ENCODE measurements at places on chromosomes 4 and X.
A peak's percentile ranks its signal among the peaks of the same experiment; 100 is the strongest.

GRCh38 chr4:9987749-9988362 lies 33.4 kb downstream of the SLC2A9 start:
- no peak for DNase-seq

DNA sequence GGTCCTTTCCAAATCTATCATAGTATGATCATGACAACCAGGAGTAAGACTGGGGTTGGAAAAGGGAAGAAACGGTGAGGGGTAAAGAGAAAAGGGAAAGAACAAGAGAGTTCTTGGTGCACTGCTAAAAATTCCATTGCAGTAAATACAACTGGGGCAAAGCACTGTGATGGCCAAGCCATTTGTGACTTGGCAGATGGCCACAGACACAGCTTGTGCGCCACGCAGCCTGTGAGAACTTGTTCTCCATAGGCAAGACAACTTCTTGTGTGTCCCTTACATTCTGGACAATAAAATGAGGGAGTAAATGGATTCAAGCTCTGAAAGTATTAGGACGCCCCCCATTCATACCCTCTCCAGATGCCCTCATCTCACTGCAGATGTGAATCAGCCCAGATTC lies 10.9 kb downstream of the MFAP3L start:
- DNase-seq, result no peak

- no peak for DNase-seq
Observed at GRCh38 chr4:79882806-79883205, 190.2 kb downstream of the ANTXR2 start.

GRCh38 chr4:152368001-152368400 lies 167.9 kb downstream of the FBXW7 start:
- no peak for DNase-seq

GRCh38 chrX:96924581-96924980 lies 40.9 kb downstream of the RPA4 start:
- no peak for DNase-seq

GRCh38 chrX:131068945-131069719 lies 11.0 kb downstream of the ARHGAP36 start:
- no peak for DNase-seq

- DNase-seq, result no peak
Observed at GRCh38 chr4:182488896-182489295, 245.7 kb downstream of the TENM3 start.

- peak; percentile 99 for DNase-seq
Observed at GRCh38 chr4:78645853-78646757, 94.5 kb downstream of the ANXA3 start.

DNA sequence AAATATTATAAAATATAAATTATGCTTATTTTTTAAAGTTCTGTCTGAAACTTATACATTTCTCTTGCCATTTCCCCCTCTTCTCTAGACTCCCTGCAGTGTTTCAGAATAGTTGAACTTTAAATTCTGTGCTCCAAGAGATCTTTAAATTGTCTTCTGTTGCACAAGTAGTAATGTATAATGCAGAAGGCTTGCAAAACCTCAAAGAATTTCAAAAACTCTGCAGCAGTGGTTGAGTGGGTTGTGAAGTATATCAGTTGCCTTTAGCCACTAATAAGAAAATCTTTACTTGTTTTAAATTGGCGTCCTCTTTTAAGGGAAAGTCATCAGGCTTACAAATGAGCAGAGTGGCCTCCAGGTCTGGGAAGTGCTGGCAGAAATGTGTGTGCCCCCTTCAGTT lies 1153.3 kb upstream of the PABPC4L start:
- DNase-seq, result no peak

GRCh38 chr4:167282171-167282864 lies 48.0 kb upstream of the SPOCK3 start:
- no peak for DNase-seq

- DNase-seq, result no peak
Observed at GRCh38 chrX:77768787-77769186, 17.2 kb downstream of the ATRX start.

DNA sequence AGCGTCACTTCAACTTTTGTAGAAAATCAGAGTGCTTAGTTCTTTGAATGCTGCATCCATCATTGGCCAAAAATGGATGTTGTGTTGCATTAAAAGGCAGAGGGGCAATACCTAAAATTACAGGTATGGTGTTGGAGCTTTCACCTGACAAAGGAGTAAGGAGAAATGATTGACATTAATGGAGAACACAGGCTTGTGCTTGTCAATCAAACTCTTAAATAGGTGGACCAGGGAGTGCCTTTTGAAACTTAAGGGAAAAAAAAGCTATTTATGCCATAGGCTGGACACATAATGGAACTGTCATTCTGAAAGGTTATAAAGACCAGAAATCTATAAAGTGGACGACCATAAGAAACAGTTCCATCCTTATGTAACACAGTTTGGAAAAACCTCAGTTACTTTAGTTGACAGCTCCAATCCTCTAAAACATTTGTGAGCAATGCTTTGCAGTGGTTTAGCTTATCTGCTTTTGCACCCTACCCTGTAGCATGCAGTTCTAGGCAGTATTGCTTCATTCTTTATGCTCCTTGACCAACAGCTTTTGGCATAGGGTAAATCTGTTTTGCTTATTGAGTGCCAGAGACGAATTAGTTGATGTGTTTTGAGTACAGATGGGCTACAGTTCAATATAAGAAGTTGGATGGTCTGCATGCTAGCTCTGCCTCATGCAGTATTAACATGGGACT lies 2.4 kb downstream of the HADH start:
- DNase-seq, result no peak

- no peak for DNase-seq
Observed at GRCh38 chr4:169372791-169373190, 102.0 kb upstream of the SH3RF1 start.

DNA sequence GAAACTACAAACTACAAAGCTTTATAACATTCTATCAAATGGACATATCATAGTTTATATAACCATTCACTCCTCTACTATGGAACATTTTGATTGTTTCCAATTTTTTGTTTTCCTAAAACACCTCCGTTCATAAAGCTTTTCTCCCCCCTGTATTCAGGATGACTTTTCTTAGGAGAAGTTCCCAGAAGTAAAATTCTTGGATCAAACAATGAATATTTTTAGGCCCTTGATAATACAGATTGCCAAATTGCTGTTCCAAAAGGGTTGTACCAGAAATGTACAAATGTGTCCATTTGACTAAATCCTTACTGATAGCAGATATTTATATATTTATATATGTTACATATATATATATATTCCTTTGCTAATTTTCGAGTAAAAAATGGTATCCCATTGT lies 77.8 kb downstream of the GPC3 start:
- DNase-seq, result no peak

DNA sequence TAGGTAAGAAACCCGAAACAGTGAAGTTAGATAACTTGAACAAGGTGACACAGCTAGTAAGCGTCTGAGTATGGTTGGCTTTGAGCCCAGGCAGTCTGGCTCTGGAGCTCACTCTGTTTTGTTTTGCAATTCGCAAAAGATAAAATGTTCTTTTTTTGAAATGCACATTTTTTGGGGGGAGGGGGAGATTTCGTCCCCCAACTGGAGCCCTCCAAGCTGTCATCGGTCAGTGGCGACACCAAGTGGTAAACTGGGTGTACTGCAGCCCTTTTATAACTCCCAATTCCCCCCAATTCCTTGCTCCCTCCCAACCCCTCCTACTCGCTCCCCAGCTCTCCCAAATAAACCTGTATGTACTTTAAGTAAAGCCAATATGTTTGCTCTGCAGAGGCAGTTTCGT lies 2.8 kb upstream of the CLCN5 start:
- DNase-seq, result no peak

DNA sequence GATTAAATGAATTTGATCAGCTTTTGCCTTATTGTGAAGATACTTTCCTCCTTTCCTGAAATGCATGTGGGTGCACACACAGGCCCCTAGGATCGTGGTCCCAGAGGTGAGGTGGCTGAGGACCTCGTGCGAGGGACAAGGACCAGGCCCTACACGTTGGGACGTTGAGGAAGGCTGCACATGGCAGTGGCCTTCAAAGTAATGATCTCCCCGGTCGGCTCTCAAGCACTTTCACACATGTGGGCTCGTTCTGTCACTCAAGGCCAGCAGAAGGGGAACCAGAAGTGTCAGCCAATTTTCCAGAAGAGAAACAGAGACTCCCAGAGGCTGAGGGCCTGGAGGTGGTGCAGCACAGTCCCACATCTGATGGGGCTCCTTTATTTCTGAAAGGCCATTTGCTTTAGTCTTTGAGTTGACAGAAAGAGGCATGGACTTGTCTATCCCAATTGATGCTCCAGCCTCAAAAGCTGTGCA lies 196.8 kb downstream of the AFAP1 start:
- DNase-seq, result no peak

- DNase-seq, result no peak
Observed at GRCh38 chr4:82721819-82722423, 76.7 kb downstream of the SCD5 start.

GRCh38 chr4:151344948-151345347 lies 19.5 kb upstream of the SH3D19 start:
- no peak for DNase-seq

- DNase-seq, result no peak
Observed at GRCh38 chrX:154374313-154375155, at the start of gene FLNA. FLNA (minus strand) TSS chrX:154374634; CDS start chrX:154371245, 3,389 bp downstream.

DNA sequence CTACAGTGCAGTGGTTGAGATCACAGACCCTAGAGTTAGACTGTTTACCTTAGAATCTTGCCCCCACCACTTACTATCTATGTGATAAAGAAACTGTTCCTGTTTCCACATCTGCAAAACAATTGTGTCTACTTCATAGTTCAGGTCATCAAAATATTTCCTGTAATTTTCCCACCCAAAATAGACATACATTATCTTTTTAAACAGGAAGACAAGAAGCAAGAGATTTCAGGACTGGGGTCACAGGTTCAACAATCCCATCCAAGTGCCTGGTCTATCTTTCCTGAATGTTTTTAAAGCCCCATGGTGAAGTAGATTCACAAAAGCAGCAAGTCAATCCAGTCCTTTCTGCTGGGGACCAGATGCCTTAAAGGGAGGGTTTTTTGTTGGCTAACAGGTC lies 41.8 kb upstream of the CT47C1 start:
- DNase-seq, result no peak

GRCh38 chr4:168487282-168488035 lies 7.2 kb upstream of the DDX60L start:
- peak; percentile 78 for DNase-seq

DNA sequence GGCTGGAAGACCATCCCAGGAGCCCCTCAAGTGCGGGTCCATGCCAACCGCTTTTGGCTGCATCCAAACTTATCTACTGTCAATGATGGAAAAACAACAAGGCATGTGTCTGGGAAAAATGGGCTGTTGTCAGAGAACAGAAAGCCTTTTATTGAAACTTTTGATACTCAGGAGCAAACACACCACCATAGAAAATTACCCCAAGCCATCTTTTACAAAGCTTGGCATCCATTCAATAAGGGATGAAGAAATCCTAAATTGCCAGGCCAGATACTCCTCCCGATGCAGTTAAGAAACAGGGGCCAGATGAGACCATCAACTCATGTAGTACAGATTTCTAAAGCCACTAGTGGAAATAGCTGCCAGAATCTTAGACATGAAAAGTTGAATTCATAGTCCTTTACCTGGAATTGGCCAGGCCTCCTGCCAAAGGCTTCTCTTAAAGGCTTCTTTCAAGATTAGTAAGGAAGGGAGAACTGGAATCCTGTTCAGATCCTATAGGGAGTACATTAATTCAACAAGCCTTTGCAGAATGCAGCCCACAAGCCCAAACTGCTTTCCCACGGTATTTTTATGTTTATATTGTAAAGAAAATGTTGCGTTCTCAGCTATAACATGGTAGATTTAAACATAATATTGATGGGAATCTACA lies 145.4 kb upstream of the MAP3K15 start:
- no peak for DNase-seq

GRCh38 chr4:3786196-3786869 lies 20.1 kb downstream of the ADRA2C start:
- no peak for DNase-seq

All from epithelial cell of proximal tubule (primary cell).